ENCODE measurements at places on chromosomes 12 and 14.

- DNase-seq, result no peak
Measured at GRCh38 chr14:21505012-21505553, 6.1 kb downstream of the METTL3 start.

DNA sequence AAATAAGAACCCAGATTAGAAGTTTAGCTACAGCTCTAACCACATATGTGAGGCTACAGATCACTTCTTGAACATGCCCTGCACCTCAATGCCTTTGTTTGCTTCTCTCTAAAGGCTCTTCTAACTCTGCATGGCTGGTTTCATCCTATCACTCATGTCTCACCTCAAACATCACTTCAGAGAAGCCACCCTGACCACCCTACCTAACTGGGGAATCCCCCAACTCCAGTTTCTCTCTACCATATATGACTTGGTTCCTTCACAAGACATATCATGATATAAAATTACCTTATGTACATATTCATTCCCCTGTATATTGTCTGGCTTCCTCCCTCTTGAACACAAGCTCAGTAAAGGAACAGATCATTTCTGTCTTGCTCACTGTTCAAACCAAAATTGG is 250.2 kb upstream of the GRIP1 start:
- no peak for DNase-seq

- DNase-seq, result no peak
Measured at GRCh38 chr14:89013698-89014568, 189.5 kb downstream of the TTC8 start.

DNA sequence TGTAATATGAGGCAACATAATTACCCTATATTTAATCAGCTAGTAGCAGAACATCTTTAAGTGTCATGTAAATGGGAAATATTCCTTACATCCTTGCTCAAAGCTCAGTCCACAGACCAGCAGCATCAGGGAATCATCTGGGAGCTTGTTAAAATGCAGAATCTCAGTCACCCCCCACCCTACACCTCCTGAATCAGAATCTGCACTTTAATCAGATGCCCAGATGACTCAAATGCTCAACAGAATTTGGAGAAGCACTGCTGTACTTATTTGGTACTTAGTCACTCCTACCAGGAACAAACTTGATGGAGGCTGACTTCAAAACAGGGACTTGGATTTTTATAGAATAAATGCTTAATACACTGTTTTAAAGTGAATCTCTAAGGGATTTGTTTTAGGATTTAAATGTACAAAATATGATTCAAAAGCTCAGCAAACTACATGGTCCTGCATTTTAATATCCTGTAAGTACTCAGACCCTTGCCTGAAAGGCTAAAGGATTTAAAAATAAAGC is 96.5 kb downstream of the ARMH4 start:
- DNase-seq, result no peak

DNA sequence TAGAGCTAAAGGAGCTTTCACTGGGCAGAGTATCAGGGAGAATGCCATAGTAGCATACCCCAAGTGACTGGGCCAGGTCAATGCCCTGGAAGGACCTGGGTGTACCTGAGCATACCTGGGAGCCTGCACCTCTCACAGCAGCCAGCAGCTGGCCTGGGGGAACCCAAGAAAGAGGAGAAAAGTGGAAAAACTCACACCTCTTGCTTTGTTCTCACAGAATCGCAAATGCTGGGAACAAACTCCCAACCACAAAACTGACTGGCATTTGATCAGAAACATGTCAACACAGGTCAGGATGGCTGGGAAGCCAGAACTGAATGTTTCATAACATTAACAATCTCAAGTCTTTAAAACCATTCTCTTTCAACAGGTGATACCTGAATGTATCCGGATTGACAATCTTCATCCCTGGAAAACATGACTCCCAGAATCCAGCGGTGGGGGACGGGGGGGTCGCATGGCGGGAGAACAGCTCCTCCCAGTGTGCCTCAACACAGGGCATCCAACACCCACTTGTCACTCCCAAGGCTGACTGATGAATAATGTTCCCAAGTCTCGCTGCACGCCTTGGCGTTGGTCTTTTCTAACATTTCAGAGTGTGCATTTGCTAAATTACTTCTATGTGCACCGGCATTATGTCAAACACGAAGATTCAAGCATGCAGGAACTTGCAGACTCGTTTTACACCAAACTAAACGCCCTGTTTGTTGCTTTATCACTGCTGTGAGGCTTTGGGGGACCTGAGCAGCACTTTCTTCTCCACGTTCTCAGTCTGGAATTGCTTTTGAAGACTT is 7.9 kb downstream of the FOXN3 start:
- no peak for DNase-seq

DNA sequence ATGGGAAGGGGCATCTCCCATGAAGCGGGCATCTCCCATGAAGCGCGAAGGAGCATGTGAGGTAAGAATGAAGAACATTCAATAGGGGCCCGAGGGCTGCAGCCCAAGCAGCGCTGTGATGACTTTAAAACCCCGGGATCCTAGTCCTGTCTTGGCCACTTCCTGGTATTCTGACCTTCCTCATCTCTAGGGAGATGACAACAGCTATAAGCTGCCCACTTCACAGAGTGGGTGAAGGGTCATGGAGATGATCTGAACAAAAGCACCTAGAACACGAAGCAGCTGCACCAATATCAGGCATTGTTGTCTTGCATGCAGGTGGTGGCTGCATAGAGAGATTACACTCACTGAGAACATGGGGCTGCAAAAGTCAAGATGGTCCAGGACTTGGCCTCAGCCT is 64.5 kb downstream of the SPTB start:
- DNase-seq, result no peak

- DNase-seq, result no peak
Measured at GRCh38 chr12:65902500-65902899, 78.2 kb downstream of the HMGA2 start.

DNA sequence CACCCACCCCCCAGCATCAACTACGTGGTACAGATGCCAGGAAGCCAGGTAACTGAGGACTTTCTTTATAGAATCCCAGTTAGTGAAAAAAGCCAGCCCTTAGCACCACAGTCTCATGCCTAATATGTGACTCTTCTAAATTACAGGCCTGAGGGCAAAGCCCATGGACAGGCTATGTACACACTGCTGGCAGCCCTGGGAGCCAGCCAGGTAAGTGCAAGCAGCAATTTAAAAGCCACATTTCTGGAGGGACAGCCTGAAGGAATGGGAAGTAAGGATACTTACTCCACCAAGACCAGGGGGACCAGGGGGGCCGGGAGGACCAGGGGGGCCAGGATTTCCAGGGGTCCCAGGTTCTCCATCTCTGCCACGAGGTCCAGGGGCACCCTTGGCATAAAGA is 7.0 kb downstream of the COL2A1 start:
- DNase-seq, result no peak

- DNase-seq, result no peak
Measured at GRCh38 chr12:102961466-102961855, 4.0 kb downstream of the ASCL1 start.

DNA sequence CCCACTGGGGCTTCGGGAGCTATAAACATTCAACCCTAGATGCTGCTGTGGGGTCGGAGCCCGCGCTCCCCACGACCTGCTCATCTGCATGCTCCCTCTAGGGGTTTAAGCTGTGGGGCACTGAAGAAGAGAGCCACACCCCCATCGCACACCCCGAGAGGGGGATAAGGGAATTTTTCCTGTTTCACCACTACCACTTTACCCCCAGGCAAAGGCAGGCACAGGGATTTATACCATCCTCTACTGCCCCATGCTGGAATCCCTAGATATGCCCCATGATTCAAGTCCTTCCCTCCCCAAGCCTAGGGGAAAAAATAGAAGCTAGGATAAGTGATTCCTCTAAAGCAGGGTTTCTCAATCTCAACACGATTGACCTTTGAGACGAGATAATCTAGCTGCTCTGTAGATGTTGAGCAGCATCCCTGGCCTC is 59.9 kb upstream of the CCDC60 start:
- DNase-seq, result no peak

GRCh38 chr12:95838125-95838524 is 20.6 kb upstream of the SNRPF start:
- no peak for DNase-seq

DNA sequence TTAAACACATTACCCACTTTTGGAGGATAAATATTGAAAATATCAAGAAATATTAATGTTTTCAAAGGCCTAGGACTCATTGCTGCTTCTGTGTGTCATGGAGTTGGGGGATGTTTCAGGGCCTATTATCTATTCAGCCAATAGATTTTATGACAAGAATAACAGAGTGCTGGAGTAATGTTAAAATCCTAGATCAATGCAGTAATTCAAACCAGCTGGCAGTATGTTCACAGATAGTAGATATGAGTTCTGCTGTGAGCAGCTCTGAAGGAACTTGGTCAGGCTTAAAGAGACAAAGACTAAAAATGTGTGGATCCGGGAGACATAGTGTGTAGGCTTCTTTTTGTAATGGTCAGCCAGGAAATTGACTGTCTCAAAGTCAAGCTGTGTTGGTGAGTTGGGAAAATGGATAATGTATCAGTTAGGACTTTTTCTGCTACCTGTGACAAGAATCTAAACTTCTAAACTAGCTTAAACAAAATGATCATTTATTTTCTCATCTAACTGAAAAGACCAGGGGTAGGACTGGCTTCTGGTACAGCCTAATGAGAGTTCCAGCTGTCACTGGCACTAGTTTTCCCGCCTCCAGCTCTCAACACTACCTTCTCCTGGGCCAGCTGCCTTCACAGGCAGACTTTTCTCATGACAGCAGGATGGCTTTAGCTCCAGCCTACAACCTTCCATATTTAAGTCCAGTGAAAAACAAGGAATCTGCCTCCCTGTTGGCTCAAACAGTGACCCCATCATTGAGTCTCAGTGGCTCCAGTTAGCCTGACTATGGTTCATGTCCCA is 16.3 kb upstream of the POLR3B start:
- DNase-seq, result no peak

- peak; percentile 90 for DNase-seq
Measured at GRCh38 chr12:123388177-123388950, 4.4 kb downstream of the KMT5A start.

GRCh38 chr12:92596383-92596782 is 106.4 kb upstream of the PLEKHG7 start:
- DNase-seq, result no peak

GRCh38 chr14:106327234-106327633 is 800.9 kb downstream of the TMEM121 start:
- DNase-seq, result no peak
